ENCODE measurements at places on chromosomes 6 and 20.

GRCh38 chr6:124961777-124962638 lies at the start of gene RNF217:
Gene RNF217 (plus strand): TSS chr6:124962437. CDS start chr6:124962545, 108 bp downstream.
- peak; percentile 68 for DNase-seq

DNA sequence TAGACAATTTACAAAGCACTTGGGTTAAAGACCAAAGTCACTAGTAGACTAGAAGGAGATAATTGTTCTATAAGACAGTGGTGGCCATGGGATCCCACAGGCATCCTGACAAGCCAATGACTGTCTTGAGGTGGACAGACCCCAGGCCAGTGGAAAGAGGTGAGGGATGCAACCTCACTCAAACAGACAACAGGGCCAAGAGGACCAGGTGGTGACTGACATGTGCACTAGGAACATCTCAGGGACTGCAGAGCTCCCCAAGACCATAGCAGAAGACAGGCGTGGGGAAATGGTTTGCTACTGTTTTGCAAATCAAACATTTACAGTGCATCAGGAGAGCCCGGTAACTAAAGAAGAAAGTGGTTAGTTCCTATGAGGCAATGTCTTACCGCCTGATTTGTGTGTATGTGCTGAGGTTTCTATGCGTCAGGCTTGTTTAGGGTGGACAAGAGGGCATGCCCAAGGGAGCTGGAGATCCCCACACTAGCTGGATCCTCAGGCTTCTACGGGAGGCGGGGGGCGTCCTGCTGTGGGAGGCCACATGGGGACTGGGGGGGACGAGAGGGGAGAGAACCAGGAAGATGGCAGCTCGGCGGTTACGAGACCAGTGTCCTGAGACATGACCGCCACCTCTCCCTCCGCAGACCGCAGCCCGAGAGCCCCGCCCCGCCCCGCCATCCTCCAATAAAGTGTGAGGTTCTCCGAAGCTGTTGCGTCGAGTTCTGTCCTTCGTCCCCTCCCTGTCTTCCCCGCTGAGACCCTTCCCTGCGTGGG lies 623 bp upstream of the MRPS26 start:
- DNase-seq = peak; percentile 64

DNA sequence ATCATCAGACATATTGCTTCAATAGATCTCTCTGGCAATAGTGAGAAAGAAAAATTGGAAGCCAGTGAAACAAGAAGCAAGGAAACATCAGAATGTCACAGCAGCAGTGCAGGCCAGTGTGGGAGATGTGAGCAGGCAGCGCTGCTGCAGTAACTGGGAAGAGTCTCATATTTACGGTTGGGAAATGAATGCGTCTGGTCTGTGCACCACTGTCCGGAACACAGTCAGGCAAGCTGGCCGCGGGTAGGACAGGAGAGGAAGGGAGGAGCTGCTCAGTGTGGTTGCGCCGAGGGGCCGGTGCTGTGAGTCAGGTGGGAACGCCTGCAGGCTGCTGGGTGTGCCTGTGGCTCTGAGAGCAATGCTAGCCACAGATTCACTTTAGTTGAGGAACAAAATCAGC lies 6.4 kb upstream of the PSMG4 start:
- DNase-seq = no peak

DNA sequence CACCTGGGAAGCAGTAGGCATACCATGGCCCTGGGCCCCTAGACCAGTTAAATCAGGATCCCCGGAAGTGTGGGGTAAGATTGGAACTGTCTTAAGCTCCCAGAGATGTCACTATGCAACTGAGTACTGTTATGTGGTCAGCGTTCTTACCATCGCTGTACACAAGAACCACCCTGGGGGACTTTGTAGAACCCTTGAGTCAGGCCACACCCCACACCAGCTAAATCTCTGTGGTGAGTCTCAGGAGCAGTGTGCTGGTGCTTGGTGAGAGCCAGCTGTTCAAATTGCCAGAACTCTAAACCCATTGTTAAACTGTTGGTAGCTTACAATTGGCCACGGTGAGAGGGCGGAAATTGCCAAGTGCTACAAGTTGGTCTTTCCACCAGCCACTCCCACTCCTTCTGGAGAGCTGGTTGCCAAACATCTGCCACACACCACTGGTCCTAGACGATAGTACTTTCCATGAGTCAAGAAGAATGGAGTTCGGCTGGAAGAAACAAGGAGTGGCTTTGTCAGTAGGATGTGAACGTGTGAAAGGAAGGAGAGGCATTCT lies 80.5 kb upstream of the SYNDIG1 start:
- DNase-seq = no peak

DNA sequence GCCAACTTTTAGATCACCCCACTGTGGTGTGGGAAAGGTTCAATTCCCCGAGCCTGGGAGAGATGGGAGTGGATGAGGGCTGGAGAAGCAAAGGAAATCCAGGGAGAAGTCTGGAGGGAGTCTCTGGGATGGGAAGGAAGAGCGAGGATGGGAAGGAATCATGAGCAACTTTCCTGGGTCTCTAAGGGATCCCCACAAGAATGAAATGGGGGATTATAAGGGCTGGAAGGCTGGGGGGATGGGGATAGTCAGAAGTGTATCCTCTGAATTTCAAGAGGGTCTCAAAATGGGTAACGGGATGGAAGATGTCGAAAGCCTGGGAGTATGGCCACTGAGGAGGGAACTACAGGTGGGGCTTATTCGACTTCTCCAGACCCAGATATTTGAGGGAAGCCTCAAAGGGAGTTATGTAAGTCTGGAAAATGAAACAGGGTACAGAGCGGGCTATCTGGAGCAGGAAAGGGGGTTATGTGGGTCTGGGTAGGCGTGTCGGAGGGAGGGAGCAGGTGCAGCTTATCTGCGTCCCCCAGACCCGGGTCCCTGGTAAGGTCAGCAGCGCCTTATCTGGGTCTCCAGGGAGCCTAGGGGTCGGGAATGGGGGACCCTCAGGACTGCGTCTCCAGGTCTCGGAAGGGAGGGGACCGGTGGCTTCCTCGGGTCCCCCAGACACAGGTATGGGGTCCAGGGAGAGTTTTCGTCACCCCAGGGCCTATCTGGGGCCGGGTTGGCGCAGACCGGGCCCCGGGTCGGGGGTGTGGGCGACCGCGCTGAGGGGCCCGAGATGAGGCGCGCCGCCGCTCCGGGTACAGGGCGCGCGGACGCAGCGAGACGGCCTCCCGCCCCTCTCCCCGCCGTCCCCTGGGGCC lies 550 bp downstream of the PLAGL2 start:
- DNase-seq = no peak

DNA sequence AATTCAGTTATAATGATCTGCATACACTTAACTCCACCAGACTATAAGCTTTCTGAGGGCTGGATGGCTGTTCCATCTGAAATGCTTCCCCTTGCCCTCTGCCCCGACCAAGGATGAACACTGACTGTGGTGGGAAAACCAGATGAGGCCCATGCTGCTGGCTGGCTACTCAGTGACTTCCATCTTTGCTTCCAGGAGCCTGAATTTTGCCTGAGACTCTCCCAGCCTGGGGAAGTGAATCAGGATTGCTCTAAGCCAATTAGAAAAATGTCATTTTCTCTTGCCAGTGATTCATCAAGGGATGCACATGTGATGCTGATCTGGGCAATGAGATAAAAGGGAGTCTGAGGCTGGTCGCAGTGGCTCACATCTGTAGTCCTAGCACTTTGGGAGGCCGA lies 1.7 kb upstream of the TOMM34 start:
- DNase-seq = no peak

DNA sequence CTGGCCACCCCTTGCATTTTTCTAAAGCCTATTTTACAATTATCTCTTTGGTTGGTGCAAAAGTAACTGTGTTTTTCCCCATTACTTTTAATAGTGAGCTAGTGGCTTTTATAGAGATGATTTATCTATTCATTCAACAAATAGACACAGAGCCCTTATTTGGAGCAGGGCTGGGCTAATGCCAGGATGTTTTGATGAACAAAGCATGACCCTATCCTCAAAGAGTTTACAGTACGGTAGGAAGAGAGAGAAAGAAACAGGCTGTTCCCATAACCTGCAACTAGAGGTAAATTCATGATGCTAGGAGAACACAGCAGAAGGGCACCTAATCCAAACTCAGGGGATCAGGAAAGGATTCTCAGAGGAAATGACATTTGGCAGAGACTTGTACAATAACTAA lies 37.3 kb upstream of the UST start:
- no peak for DNase-seq

DNA sequence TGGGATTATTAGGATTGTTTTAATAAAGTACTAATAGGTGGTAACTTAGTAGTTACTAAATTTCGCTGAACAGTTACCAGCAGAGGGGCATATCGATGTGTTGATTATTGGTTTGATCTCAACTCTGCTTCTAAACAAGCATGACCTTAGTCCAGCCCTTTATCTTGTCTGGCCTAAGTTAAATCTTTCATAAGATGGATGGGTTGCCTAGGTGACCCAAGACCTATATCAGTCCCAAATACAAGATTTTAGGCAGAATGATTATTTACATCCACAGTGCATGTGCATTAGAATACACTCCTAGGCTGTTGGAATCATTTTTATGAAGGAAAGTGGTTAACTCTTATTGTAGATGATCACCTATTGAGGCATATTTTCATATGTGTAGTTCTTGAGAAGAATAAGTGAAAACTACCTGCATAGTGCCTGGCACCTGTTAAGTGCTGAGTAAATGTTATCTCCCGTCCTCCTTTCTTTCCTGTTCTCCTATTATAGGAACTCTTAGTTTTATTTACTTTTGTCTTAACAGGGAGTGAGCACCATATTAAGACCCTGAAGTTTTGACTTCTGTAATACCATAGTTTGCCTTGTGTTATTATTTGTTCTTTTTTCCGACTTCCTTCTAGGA lies 1.1 kb downstream of the HSF2 start:
- DNase-seq = no peak

Measured in fibroblast of gingiva (primary cell).